ENCODE measurements at places on chromosomes 6 and 20.
A peak's percentile ranks its signal among the peaks of the same experiment; 100 is the strongest.

DNA sequence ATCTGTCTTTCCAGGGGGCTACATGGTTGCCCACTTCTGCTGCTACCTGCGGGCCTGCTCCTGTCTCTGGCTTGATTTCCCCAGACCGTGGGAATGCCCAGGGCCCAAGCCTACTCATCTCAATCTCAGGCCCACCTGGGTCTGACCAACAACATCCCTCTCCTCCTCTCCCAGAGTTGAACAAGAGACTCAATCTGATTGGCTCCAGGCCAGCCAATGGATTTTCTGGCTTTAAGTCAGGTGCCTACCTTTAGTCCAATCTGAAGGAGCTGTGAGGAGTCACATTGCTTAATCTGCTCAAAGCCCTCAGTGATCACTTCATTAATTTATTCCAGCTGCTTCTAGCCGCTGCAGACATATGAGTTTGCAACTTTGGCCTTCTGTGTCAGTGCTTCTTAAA lies 162.4 kb upstream of the KCNG1 start:
- no peak for DNase-seq

- DNase-seq, result no peak
Measured at GRCh38 chr6:43125555-43125954, 45.5 kb upstream of the SRF start.

GRCh38 chr6:143429970-143430369 lies 20.5 kb downstream of the ADAT2 start:
- DNase-seq, result no peak

DNA sequence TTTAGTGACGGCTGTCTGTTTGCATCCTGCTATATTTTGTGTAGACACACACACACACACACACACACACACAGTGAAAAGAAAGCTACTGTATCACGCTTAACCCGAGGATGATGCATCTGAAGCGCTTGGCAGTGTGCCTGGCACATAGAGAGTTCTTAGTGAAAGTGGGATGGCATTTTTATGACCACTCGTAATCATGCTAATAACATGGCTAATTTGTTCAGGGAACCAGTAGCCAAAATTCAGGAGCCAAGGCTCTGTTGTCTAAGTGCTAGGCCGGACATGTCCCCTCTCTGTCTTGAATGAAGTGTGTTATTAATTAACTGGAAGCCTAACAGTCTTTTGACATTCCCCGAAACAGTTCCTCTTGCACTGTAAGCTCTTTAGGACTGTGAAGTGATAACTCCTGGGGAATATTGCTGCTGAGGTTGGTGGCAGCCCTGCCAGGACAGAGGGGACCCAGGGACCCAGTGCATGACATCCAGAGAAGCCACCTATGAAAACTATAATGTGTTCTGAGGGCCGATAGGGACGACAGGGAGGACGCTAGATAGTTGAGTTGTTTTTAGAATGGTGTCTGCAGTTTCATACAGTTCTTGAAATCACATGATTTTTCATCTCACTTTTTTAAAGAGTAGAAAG lies 45.0 kb upstream of the IRF4 start:
- no peak for DNase-seq

- no peak for DNase-seq
Measured at GRCh38 chr6:44388887-44389286, 1.4 kb downstream of the CDC5L start.

- DNase-seq, result peak; percentile 74
Measured at GRCh38 chr20:35207950-35208611, 18.4 kb upstream of the MMP24 start.

DNA sequence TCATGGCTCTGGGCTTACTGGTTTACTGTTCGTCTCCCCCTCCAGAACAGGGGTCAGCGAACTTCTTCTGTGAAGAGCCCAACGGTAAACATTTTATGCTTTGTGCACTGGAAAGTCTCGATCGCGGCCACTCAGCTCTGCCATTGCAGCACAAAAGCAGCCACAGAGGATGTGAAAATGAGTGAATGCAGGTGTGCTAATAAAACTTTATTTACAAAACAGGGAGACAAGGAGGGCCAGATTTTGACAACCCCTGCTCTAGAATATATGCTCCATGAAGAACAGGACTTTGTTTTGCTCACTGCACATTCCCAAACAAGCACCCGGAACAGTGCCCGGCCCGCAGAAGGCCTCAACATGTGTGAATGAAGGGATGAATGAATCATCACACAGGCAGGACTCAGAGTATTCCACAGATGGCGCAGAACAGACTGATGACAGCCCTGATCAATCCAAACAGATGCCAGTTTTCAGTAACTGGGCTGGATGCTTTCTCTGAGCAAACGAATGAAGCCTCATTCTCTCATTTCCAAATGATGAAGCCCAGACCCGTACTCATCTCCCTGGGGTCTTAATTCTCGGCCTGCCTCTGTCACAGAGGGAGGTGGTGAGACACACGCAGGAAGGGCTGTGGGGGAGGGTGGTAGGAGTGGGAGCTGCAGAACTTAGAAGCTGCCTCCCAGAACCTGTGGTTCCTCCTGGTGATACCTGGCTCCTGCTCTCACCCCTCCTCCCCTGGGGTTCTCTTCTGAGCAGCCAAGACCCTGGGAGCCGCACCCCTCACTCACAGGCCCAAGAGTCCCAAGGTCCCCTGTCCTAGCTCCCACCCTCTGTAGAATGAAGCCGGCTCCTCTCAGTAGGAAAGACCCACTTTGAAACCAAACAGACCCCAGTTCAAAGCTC lies 196.4 kb downstream of the PREX1 start:
- no peak for DNase-seq

DNA sequence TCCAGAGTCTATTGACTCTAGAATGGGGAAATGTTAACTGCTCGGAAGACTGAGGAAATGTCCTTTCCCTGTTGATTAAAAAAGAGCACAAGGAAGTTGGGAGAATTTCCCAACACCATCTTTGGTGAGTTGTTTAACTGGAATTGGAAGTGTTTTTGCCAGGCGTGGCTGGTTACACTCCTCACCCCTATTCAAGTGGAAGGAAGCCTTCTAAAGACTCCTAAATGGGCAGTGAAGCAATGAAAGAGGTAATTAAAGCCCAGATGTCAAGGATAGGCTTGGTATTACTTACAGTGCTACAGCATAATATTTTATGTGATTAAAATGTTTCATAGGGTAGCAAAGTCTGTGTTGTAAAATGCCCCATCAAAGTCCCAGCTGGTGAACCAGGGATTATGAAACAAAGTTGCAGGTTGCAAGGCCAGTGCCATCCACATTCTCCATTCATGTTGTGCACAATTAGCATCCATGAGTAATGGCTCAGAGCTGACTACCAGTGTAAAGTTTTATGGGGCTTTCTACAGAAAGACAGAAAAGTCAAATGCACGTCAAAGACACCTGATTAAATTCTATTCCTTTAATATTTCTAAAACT lies 52.6 kb downstream of the BTBD3 start:
- no peak for DNase-seq

DNA sequence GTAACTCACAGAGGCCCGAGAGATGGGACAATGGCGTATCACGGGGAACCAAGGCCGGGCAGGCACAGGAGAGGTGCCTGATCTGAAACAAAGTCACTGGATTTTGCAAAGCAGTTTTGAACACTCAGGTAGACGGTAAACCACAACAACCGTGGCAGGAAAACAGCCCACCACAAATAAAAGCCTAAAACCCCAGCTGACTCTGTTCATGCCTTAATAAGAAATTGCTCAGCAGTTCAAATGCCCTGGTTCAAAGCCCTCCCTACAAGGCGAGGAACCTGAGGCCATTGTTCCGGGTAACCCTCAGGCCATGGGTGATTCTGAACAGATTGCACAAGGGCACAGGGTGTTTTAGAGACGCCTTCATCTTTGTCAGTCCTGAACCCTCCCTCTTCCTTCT lies 114.2 kb downstream of the MAP3K7 start:
- DNase-seq, result no peak

DNA sequence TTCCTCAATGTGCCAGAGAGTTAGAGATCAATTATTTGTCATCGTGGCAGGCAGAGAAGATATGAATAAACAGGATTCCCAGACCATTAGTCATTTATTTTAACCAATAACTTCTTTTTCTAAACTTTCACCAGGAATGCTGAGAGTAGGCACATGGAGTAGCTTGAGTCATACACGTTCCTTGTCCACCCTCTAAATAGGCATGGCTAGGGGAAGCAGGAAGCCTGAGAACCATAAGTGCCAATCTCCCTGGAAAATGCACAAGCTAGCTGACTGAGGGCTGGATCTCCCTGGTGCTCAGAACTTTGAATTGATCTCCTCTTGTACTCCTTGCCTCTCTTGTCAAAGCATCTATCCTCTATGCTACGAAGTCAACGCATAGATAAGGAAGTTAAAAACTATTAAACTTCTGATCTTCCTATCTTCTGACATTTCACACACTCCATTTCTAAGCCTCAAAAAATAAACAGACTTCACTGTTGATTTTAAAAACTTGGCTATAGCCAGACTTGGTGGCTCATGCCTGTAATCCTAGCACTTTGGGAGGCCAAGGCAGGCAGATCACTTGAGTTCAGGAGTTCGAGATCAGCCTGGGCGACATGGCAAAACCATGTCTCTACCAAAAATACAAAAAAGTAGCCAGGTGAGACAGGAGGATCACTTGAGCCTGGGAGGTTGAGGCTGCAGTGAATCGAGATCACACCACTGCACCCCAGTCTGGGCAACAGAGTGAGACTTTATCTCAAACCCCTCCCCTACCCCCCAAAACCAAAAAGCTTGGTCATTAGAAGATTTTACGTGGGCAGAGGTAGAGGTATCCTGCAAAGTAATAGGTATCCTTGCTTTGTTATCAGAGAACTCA lies 11.8 kb downstream of the ADTRP start:
- peak; percentile 97 for DNase-seq

DNA sequence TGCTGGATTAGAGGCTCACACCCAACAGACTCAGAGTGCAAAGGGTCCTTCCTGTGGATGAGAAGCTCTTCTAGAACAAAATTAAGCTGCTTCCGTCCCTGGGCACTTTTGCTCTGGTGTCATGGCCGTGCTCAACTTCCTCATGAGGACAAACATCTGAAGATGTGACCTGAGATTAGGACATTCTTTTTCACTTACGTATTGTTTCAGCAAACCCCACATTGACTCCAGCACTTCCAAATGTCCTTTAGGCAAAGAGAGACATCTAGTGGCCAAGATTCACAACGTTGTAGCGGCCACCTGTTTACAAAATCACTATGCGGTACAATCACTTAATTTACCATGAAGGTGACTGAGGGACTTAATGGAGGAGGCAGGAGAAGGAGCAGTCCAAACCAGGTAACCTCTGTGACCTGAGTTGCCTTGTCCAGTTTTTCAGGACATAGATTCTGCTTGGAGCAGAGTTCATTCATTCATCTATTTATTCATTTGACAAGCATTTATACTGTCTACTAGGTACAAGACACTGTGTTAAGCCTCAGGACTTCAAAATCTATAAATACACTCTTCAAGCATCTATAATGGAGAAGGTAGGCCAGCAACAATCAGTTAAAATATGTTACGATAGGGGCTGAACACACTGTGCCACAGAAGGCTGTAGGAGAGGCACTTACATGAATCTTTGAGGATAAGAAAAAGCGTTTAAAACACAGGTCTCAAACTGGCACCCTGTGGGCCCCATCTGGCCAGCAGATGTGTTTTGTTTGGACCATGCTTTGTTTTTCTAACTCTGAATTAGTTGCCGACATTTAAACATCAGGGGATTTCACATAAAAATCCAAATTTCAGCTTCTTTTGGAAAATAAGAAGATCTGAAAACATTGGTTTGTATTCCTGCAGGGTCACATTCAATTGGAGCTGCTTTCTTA lies 5.6 kb upstream of the ADGRF1 start:
- peak; percentile 67 for DNase-seq

- DNase-seq, result peak; percentile 2
Measured at GRCh38 chr6:111985202-111985731, 68.6 kb upstream of the CCN6 start.

DNA sequence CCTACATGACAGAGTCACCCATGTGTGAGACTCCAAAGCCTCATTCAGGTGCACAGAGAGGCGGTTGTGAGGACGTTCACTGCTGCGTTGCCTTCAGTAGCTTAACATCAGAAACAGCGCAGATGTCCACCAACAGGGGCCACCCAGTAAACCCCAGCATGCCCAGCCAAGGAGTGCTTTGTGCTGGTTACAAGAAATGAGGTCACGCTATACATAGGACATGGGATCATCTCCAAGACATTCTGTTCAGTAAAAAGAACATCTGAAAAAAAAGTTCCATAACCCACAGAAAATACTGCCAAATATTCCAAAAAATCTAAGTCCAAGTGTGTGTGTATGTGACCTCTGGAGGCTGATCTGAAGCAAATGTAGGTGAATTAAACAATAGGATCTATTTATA lies 16.0 kb downstream of the SLC52A3 start:
- no peak for DNase-seq

DNA sequence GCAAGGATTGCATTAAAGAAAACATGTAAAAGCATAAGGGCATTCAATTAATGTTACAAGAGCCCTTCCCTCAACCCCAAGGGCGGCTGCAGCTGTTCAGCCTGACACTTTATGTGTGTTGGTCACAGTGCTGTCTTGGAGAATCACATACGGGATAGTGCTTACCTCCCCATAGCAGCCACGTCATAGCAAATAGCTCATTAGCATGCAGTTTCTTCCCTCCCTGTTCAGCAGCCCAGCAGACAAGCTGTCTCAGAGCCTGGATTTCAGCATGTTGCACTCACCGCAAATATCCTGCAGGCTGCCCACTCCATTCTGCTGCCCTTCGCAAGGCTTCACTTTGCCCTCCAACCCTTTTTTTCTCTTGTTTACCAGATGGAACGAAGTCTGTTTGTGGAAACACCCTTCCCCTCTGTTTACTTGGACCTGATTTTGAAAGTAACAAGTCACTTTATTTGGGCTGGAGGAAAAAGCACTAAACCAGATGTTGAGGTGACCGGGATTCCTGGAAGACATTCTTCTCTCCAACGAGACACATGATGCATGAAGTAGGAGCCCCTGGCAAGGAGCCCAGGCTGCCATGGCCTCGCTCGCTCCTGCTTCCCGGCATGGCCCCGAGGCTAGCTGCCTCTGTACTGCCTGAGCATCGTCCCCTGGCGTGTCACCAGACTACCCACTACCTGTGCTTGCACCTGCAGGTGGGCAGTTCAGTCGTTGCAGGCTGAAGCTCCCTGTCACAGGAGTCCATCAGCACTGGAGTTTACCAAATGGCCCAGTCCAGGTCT lies 151.6 kb upstream of the GMDS start:
- DNase-seq, result no peak

DNA sequence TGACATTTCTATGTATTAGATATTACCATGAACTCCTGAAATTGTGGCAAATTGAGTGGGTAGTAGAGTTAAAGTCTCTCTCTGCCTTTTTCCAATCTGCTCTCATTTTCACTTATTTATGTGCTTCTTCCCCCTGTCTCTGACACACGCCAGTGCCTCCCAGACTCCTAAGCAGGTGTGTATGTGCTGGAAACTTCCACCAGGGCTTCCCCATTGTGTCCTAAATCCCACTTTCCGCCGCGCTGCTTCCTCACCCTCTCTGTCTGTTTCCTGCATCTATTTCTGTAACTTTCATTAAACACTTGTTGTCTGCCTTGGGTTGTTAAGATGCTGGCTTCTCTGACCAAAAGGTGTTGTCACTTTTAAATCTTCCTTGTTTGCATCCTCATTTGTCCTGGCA lies 97.6 kb upstream of the HDGFL1 start:
- DNase-seq, result no peak

Data from ACHN (cell line).